Bronchus fibroblast of lung (primary cell): ENCODE measurements at places on chromosomes 3 and 15. TPM values are rescaled to one million over a fixed set of nuclear protein-coding genes. Genes with fewer than 3 reads are reported as not detected.

Gene CCR3
- total RNA-seq = not detected in 2 replicates

Gene MESP2
- 0.45 and 1.3 TPM in 2 replicates for total RNA-seq

Gene SMCO1
- total RNA-seq = 0.15 and 0.34 TPM in 2 replicates

Gene NR2C2
- 11.7 and 14.5 TPM in 2 replicates for total RNA-seq

Gene WDR93
- 0.15 TPM in 1 of 2 replicates, not detected in the other for total RNA-seq

Gene CKMT1B
- total RNA-seq = not detected in 2 replicates
